ENCODE measurements at places on chromosomes 16 and 17.

DNA sequence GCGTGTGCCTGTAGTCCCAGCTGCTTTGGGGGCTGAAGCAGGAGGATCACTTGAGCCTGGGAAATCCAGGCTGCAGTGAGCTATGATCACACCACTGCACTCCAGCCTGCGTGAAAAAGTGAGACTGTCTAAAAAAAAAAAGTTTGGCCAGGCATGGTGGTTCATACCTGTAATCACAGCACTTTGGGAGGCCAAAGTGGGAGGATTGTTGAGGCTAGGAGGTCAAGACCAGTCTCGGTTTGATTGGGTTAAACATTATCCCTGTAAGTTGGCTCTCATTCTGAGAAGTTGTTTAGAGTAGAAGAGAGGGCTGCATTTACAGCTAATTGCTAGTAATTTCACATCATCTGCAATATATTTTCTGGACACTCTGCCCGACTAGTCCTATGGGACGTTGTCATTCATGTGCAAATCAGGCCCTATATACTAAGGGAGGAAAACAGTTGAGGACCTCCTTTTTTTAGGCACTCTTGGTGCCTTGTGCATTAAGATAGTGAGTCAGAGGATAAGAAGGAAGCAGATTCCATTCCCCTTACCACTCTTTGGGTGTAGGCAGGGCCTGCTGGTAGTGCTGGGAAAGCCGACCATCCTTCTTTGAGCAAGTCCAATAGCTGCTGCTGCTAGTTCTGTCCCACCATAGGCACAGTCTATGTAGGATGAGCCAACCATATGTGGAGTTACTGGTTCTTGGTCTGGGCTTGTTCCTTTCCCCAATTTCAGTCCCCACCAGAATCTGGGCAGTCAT, 18.7 kb downstream of the HMOX2 start:
- DNase-seq = no peak

DNA sequence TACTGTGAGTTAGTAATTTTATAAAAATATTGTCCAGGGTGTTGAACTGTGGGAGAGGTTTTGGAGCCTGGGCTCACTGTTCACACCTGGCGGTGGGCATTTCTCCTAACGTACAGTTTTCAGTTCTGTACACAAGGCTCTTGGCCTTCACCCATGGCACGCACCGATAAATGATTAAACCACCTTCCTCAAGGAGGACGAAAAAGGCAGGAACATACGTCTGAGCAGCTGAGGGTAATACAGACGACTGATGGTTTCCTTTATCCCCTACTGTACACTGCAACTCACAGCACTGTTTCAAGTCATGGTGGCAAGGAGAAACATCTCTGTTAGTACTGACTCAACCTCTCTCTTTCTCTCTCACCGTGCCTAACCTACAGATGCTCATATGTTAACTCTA, 1.4 kb upstream of the ST6GALNAC1 start:
- no peak for DNase-seq

DNA sequence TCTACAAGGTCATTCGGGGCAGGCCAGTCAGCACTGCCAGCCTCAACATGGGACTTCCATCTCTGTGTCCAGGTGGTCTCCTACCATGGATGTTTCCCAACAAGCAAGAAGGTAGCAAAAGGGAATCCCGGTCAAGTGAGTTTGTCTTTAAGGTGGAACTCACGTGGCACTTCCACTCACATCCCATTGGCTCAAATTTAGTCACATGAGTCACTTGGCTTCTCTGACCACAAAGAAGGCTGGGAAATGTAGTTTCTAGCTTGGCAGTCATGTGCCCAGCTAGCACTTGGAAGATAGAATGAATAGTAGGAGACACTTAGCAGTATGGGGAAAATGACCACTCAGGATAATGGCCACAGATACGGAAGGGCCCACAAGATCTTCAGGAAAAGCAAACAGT, 106.6 kb downstream of the AIPL1 start:
- no peak for DNase-seq

GRCh38 chr16:17965133-17965900, 371.2 kb downstream of the NPIPA8 start:
- DNase-seq = no peak

GRCh38 chr17:77186141-77186604, 45.4 kb downstream of the SEC14L1 start:
- DNase-seq = no peak

DNA sequence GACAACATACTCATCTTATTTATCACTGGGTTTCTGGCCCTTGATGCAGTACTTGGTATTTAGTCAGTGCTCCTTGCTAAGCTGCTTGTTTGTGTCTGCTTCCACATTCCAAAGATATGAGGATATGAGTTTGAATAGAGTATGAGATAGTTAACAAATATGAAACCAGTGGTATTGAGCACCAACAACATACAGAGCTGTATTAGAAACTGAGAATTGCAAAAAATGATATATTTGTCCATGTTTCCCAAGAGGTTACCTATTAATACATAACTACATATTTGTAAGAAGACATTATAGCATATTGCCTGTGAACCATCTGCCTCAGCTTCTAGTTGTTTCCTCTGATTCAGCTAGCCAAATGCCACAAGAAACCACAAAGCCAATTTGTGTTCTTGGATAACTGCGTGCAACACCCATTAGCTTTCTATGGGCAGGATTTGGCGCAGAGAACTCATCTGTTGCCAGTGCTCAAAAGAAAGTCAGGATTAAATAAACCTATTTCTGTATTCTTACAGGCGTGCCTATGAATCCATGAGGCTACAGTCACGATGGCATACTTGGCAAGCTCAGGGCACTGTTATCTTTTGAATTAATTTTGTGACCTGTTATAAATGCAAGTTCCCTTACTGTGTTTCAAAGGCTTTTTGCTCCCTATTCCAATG, 194.4 kb downstream of the MAP2K6 start:
- no peak for DNase-seq

GRCh38 chr16:53518550-53519416, 15.8 kb upstream of the AKTIP start:
- peak; percentile 57 for DNase-seq

DNA sequence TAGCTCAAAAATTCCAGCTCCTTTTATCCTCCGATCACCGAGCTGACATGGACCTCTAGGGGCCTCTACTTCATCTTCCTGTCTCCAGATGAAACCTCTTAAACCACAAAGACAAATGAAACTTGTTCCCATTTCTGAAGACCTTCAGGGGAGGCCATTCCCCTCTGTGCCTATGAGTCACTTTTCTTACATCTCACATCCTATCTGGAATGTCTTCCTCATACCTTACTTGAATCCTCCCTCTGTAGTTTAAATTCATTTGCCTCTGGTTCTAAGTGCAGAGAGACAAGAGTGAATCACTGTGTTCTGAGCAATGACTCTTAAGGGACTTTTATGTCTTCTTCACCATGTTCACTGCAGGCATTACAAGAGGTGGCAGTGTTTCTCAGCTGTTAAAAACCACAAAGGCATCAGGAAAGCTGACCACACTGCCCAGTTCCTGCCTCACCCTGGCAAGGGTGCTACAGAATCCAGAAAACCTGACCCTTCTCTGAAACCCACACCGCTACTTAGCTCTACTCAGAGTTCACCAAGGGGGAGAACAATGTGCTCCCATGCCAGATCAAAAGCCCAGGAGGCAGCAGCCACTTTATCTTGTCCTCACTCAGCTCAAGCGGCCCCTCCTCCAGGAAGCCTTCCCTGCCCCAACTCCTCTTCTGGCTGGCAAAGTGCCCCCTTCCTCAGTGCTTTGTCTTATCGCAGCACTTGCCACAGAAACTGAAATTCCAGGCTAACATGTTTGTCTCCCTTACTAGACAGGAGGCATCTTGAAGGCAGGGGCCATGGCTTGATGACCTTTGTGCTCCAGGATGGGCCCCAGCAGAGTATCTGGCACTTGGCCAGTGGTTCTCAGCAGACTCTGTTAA, 6.4 kb downstream of the CUEDC1 start:
- DNase-seq = no peak

DNA sequence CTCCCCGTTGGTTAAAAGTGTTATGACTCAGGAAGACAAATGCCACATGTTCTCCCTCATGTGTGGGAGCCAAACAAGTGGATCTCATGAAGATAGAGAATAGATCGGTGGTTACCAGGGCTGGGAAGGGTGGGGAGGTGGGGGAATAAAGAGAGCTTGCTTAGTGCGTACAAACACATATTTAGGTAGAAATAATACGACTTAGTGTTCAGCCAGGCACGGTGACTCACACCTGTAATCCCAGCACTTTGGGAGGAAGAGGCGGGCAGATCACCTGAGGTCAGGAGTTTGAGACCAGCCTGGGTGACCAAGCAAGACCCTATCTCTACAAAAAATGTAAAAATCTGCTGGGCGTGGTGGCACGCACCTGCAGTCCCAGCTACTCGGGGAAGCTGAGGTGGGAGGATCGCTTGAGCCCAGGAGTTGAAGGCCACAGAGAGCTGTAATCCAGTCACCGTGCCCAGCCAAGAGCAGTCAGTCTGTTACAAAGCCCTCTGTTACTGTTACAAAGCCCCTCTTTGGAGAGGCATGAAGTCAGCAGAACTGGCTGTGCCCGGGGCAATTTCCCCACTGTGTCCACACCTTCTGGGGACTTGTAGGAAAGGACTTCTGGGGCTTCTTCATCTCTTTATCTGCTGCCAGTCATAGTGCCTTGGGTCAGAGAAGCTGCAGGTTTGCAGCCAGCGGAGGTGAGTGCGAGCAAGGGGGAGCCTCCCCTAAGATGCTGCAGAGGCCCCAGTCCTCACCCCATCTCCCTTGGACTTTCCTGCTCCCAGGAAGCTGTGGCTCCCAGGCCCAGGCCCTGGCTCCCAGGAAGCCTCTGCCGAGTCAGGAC, 4.3 kb upstream of the ALDH3A1 start:
- DNase-seq = no peak

- DNase-seq = no peak
These were observed 121.7 kb downstream of the HIC1 start for GRCh38 chr17:2176499-2177169.

DNA sequence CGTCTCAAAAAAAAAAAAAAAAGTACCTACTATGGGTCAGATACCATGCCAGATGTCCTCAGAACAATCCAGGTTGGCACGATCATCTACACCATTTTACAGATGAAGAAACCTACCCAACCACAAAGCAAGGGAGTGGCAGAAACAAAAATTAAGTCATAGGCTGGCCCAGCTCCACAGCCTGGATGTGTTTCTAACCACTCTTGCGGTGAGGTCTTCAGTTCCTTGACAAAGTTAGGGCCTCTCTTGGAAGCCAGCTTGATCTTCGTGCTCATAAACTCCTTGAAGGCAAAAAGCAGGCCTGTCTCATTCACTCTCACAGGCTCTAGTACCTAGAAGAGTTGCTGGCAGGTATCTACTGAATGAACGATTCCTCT, 6.2 kb downstream of the GGA2 start:
- no peak for DNase-seq

DNA sequence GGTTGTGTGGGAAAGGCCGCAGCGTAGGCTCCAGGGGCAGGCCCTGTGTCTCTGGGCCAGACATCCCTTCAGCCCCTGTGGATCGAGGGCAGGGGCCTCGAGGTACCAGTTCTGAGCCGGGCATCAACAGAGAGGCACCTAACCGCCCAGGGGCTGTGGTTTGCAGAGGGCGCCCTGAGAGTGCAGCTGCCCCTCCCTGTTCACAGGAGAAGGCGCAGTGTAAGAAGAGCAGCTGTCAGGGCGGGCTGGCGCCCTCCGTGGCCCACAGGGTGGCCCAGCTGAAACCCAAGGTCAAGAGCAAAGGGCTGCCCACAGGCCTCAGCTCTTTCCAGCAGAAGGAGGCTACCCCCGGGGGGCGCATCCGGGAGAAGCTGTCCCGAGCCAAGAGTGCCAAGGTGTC, 56.5 kb downstream of the ACTG1 start:
- no peak for DNase-seq

DNA sequence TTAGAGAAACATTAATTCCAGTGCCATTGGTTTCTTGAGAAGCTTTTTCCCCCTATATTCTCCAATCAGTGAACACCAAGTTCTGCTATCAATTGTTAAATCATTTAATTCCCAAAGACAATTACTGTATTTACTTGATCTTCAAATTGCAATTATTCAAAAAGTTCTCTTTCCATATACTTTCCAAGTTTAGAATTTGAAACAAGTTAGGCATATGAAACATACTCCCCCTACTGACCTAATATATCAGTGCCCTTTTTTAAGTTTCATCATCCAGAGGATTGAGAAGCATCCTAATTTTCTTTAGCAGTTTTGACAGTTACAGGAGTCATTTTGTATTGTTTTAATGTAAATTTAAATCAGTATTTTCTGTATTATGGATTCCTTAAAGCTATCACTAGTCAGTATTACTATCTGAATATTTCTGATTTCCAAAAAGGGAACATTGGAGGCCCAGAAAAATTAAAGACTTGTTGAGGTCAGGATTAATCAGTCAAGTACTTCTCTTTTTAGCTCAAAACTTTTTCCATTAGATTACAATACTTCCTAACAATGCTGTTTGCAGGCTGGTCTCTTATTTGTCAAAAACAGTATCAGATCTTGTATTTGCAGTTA, 16.3 kb downstream of the MEIOC start:
- DNase-seq = no peak

DNA sequence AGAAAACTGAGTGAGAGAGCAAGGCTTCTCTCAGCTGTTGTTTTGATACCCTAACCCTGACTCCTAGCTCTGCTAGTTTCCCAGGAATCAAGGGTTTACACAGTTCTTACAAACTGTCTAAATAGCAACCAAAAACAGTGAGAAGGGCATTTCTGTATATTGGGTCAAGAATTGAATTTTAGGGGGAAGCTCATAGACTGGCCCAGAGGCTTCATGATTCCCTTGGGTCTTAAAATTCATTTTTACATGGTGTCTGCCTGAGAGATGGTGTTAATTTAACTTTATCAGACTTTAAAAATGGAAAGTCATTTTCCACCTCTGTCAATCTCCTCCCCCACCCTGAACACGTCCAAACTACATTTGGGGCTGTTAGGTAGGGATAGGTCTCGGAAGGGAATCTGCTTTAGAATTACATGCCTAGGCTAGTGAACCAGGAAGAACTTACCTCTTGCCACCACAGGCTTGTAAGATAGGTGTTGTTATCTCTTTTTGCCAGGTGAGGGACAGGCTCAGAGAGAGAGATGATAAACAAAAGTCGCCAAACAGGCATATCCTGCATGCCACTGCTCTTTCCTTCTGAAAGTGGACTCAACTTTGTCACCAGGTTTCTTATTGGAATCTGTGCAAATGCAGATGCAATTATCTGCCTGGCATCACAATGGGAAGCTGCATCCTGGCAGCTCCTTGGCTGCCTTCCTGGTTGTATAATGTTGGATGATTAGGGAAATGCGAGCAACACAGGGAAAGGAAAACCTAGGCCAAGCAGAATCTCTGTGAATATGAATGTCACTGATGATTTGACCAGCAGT, 3.1 kb downstream of the PHAF1 start:
- no peak for DNase-seq

Measured in effector CD4-positive, alpha-beta T cell (primary cell).